GM23248 (cell line): ENCODE measurements at places on chromosomes 4 and X. TPM values are rescaled to one million over a fixed set of nuclear protein-coding genes. Genes with fewer than 3 reads are reported as not detected.
A peak's percentile ranks its signal among the peaks of the same experiment; 100 is the strongest.

DNA sequence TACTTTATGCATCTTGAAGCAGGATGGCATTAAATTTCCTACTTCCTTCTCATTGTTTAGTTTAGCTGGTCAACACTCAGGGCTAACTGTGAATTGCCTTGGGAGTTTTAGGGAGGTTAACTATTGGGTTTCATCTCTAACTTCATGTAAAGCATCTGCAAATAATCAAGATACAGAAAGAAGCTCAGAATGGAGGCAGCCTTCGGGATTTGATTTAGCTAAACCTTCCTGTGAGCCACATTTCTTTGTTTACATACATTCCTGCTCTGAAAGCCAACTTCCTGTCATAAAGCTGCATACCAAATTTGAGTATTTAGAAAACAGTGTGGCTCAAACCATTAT, 131.7 kb upstream of the PCDH18 start:
- peak overlapping the region; percentile 72 for H3K27ac ChIP-seq
- H3K27me3 ChIP-seq, result no peaks in the 10 kb centered on the region
- peak; percentile 75 for DNase-seq

- H3K36me3 ChIP-seq, result no peaks in the 10 kb centered on the region
- H3K4me1 ChIP-seq, result no peaks in the 10 kb centered on the region
- no peak overlapping the region for H3K27ac ChIP-seq
- DNase-seq, result no peak
Measured at GRCh38 chrX:79601341-79602131, 234.4 kb upstream of the ITM2A start.

GRCh38 chrX:130261296-130261893, 7.3 kb downstream of the ZNF280C start:
- H3K27ac ChIP-seq, result no peak overlapping the region
- no peaks in the 10 kb centered on the region for H3K27me3 ChIP-seq
- no peaks in the 10 kb centered on the region for H3K36me3 ChIP-seq
- DNase-seq, result no peak

The DNAAF6 gene
- total RNA-seq, result not detected in 2 replicates

DNA sequence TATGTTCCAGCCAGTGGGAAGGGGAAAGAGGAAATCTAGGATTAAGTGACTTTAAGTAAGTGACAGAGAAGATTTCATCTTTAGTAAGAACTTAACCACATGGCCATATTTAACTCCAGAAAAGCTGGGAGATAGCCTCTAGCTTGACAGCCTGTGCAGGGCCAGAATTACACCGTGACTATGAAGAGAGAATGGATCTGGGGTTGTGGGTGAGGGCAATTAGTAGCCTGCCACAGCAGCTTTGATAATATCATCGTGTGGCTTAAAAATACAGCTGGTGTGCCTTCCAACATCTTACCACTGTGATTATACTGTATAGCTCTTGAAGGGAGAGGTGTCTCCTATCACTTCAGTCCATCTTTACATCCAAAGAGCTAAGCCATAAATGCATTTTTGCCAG, 57.6 kb upstream of the TBC1D9 start:
- no peaks in the 10 kb centered on the region for H3K4me1 ChIP-seq
- no peak overlapping the region for H3K27ac ChIP-seq
- DNase-seq, result no peak

The XK gene
- not detected in 2 replicates for total RNA-seq

The TLR1 gene
- not detected in 2 replicates for total RNA-seq

DNA sequence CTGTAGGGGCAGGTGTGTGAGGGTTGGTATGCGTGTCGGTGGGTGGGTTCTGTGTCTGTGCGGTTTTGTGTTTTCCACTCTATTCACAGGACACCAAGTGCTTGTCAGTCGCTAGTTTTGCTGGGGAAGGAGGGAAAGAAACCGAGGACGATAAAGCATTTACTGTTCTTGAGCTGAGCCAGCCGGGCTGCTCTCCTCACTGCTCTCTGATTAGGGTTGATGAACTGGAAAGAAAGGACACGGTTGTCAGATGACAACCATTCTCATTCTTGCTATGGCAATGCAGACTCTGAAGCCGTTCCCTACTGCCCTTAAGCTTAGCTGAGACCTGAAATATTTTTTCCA, 832 bp downstream of the EGFL6 start:
- peaks cover 3% of the 10 kb centered on the region; the same call in 1 of the 2 replicates for H3K27me3 ChIP-seq
- H3K27ac ChIP-seq, result no peak overlapping the region
- H3K36me3 ChIP-seq, result no peaks in the 10 kb centered on the region
- no peak for DNase-seq
- H3K4me3 ChIP-seq, result no peak overlapping the region
- no peaks in the 10 kb centered on the region for H3K4me1 ChIP-seq

DNA sequence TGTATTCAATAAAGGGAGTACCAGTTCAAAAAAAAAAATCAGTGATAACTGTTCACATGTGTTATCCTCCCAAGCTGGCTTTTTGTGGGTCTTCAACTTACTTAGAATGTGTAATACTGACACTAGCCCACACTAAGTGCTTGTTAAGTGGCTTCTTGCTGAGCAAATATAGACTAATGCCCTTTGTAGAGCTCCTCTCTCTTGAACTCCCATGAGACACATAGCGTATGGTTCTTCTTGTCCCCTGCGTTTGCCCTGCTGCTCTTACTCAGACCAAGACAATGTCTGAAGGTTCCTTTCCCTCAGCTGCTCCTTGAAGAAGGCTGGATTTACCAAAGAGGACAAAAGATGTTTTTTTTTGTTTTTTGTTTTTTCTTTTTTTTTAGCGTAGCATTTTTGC, 110.9 kb downstream of the FRAS1 start:
- H3K27me3 ChIP-seq, result no peaks in the 10 kb centered on the region
- DNase-seq, result no peak
- H3K4me3 ChIP-seq, result no peak overlapping the region
- no peaks in the 10 kb centered on the region for H3K36me3 ChIP-seq
- no peaks in the 10 kb centered on the region for H3K4me1 ChIP-seq

GRCh38 chr4:139841464-139842195, 176.0 kb downstream of the MGST2 start:
- no peak for DNase-seq
- H3K27me3 ChIP-seq, result no peaks in the 10 kb centered on the region
- no peak overlapping the region for H3K27ac ChIP-seq
- no peak overlapping the region for H3K4me3 ChIP-seq

The RHOXF2 gene
- not detected in 2 replicates for total RNA-seq

GRCh38 chr4:165111906-165112367, 723 bp downstream of the TMEM192 start:
- H3K27ac ChIP-seq, result no peak overlapping the region
- H3K4me3 ChIP-seq, result peak overlapping the region; percentile 93
- H3K27me3 ChIP-seq, result no peaks in the 10 kb centered on the region

- no peak overlapping the region for H3K27ac ChIP-seq
- no peaks in the 10 kb centered on the region for H3K27me3 ChIP-seq
- no peaks in the 10 kb centered on the region for H3K4me1 ChIP-seq
- H3K4me3 ChIP-seq, result no peak overlapping the region
- no peak for DNase-seq
- no peaks in the 10 kb centered on the region for H3K36me3 ChIP-seq
Measured at GRCh38 chr4:116275006-116275405, 810.4 kb downstream of the TRAM1L1 start.

DNA sequence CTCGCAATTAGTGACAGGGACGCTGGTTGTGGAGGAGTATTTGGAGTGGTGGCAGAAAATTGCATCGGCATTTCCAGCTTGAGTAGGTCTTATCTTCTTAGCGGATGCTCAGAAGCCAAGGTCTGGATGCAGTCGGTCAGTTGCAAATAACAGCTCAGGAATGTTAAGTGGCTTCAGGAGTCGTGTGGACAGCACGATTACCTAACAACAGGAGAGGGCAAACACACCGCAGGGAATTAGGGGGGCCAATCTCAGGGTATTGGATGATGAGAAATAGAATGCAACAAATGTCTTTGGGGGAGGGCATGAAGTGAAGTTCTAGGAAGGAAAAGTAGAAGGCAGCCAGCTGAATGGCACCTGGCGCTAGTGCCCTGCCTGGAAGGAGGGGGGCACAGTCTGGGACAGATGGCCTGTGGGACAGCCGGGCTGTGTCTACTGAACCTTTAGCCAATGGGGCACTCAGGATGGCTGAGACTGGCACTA, 11.8 kb downstream of the RASL11B start:
- H3K4me3 ChIP-seq, result no peak overlapping the region
- no peaks in the 10 kb centered on the region for H3K4me1 ChIP-seq
- no peak overlapping the region for H3K27ac ChIP-seq
- no peaks in the 10 kb centered on the region for H3K36me3 ChIP-seq

- H3K4me3 ChIP-seq, result peak overlapping the region; percentile 72
- H3K4me1 ChIP-seq, result peaks cover 3% of the 10 kb centered on the region; the same call in 1 of the 2 replicates
- H3K27me3 ChIP-seq, result peaks cover 26% of the 10 kb centered on the region; the same call in 1 of the 2 replicates
- no peaks in the 10 kb centered on the region for H3K36me3 ChIP-seq
Measured at GRCh38 chr4:30716681-30717207, 3.4 kb upstream of the PCDH7 start.

DNA sequence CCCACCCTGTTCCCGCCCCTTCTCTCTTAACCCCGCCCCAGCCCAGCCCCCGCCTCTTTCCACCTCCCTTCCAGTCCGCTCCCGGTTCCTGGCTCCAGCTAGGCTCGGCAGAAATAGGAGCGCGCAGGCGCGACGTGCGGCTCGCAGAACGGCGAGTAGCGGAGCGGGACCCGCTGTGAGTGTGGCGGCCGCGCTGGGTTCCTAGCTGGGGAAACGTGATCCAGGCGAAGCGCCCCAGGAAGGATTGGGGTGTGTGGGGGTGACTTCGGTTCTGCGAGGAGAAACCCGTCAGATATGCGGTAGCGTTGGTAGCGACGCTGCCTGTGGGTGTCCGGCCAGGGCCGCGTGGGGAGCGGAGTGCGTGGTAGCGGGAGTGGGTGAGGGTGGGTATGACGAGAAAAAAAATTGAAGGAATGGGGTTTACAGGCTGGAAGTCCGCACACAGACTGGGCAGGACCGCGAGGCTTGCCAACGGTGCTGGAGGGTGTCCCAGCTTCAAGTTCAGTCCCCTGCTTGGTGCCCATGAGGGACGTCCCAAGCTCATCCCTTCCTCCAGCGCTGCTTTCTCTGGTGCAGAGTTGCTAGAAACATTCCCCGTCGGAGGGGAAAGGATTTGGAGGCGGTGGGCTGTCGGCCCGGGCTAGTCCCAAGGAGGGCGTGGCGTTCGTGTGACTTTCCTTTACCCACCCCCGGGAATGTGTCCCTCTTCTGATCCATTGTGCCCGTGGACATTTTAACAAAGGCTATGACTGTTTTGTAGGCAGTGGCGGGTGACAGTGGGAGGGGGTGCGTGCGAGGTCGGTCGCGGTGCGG, at the start of gene PRRG1:
Gene PRRG1, plus strand, starts transcription at position 144 of the 813 bp plus-strand sequence. CDS start 56,886 bp downstream, outside the sequence.
- peak; percentile 91 for DNase-seq
- no peaks in the 10 kb centered on the region for H3K27me3 ChIP-seq
- H3K27ac ChIP-seq, result peak within 1 kb of the TSS; percentile 81
- no peaks in the 10 kb centered on the region for H3K36me3 ChIP-seq
- peak within 1 kb of the TSS; percentile 91 for H3K4me3 ChIP-seq

GRCh38 chrX:109357706-109358105, 124.2 kb downstream of the GUCY2F start:
- no peaks in the 10 kb centered on the region for H3K27me3 ChIP-seq
- DNase-seq, result no peak
- no peaks in the 10 kb centered on the region for H3K36me3 ChIP-seq
- H3K4me1 ChIP-seq, result no peaks in the 10 kb centered on the region
- no peak overlapping the region for H3K27ac ChIP-seq

DNA sequence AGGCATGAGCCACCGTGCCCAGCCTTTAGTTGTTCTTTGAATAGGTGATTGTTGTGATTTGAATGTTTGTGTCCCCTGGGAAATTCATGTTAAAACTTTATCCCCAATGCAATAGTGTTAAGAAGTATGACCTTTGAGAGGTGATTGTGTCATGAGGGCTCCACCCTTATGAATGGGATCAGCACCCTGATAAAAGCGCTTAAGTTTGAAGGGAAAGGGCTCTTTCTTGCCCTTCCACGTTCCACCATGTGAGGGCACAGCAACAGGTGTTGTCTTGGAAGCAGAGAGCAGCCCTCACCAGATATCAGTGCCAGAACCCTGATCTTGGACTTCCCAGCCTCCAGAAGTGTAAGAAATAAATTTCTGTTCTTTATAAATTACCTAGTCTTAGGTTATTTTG, 33.7 kb upstream of the RP2 start:
- no peaks in the 10 kb centered on the region for H3K4me1 ChIP-seq
- no peak overlapping the region for H3K4me3 ChIP-seq
- no peak overlapping the region for H3K27ac ChIP-seq
- DNase-seq, result peak; percentile 17

DNA sequence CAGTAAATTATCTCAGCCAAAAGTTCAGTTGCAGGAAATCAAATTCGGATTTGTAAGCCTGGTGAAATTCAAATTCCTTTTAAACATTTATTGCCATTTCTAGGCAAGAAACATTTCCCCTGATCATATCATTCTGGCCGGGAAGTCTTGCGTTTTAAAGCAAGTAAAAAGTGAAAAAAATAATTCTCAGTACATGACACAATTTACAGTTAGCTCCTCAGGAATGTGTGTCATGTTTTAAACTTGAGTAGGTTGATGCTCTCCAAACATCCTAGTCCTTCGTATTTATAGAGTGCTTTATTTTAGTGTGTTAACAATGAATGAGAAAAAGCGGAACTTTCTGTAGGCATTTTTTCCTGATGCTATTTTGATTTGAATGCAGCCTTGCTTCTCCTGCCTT, 158.3 kb upstream of the SCML1 start:
- H3K27ac ChIP-seq, result peak overlapping the region; percentile 46
- H3K4me1 ChIP-seq, result peaks cover 45% of the 10 kb centered on the region
- DNase-seq, result peak; percentile 55
- no peak overlapping the region for H3K4me3 ChIP-seq
- H3K36me3 ChIP-seq, result no peaks in the 10 kb centered on the region

GRCh38 chrX:34521563-34521962, 135.5 kb downstream of the TMEM47 start:
- peak; percentile 6 for DNase-seq
- H3K36me3 ChIP-seq, result no peaks in the 10 kb centered on the region
- H3K27ac ChIP-seq, result no peak overlapping the region

The BTK gene
- total RNA-seq, result not detected in 2 replicates
